ENCODE measurements at places on chromosomes 7 and 10.

DNA sequence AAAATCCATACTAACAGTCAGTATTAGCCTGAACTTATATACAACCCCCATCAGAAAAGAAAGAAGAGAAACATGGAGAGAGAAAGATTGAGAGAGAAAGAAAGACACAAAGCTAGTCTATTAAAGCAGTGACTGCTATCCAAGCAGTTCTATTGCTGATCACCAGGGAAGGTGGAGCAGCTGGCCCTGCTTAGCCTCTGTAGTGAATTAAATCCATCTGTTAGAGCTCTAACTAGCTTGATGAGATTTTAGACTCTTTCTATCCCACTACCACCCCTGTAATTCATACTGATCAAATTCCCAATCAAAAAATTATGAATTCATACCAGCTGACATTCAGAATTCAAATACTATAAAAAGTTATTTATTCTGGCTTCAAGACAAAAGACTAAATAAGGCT is 486.0 kb upstream of the LRRN3 start:
- no peak for DNase-seq

DNA sequence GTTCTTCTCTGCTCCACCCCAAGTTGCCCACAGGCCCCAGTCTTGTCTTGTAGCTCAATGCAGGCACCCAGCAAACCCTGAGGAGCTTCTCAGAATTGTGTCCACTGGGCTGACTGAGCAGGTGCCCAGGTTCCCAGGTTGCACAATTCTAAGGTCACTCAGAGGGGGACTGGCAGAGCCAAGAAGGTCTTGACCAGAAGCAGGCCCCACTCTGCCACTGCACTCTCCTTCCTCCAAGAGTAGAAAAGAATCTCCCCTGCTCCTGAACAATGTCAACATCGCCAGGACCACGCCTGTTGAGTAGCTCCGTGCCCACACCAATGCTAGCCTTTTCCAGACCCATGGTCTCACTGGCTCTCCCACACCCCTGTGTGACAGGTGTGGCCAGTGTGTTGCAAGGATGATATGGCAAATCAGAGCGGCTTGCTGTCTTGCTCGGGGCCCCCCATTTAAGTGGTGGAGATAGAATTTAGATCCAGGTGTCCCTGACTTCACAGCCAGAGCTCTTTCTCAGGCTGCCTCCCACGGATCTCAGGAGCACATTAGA is 577 bp downstream of the LRRC18 start:
- no peak for DNase-seq

DNA sequence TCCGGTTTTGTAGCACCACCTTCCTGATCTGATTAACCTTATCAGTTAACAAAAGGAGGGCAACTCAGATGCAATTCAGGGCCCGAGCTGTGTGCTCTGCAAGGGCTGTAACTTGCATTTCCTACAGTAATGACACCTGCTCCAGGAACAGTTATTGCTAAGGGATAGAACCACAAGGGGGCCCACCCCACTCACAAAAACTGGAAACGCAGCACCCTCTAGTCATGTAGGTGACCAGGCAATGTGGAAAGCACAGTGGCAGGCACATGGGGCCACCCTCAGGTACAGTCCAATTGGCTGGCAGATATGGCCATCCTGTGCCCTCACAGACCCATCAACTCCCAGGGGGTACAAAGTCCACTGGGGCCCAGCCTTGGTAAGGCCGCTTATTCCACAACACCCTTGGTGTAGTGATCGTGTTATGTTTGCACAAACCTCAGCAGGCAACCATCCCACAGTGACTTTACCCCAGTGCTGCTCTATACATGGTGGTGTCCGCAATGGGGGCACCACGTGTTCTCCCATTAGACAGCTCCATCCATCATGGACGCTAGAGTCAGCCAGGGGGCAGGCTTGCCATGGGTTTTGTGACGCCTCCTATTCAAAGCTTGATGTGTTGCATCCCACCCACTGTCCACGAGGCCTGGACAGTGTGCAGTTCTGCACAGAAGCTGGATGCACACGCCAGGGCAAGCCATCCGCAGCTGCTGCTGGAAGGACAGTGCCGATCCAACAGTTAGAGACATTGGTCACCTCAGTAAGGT is 9.4 kb downstream of the RNF133 start:
- no peak for DNase-seq

GRCh38 chr10:118522791-118523498 is 72.5 kb downstream of the PRLHR start:
- DNase-seq = no peak

DNA sequence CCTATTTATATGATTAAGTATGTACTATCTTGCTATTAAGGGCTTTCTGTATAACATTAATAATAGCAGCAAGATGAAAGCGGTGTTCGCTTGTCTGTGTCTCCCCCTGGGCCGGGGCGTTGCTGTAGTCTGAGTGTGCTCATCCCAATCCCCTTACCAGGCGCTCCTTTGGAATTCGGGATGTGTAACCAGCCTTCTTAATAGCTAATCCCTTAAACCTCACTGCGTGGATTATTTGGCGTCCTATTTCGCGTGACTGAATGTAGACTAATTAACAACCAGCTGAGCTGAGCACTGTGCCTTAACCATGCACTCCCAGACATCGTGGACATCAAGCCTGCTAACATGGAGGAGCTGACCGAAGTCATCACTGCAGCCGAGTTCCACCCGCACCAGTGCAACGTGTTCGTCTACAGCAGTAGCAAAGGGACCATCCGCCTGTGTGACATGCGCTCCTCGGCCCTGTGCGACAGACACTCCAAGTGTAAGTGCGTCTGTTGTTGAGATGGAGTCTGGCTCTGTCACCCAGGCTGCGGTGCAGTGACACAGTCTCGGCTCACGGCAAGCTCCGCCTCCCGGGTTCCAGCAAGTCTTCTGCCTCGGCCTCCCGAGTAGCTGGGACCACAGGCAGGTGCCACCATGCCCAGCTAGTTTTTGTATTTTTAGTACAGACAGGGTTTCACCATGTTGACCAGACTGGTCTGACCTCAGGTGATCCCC is 36.6 kb downstream of the BNIP3 start:
- DNase-seq = no peak

- DNase-seq = no peak
Observed at GRCh38 chr10:97854743-97855142, 5.1 kb downstream of the GOLGA7B start.
